ENCODE measurements at places on chromosomes 11 and 22.

- peak; percentile 10 for DNase-seq
These were observed 704.8 kb downstream of the DLG2 start for GRCh38 chr11:84922212-84922805.

GRCh38 chr22:20080445-20080775 is 369 bp downstream of the DGCR8 start:
- DNase-seq: no peak

- no peak for DNase-seq
These were observed 88.5 kb downstream of the ALX4 start for GRCh38 chr11:44221456-44221855.

DNA sequence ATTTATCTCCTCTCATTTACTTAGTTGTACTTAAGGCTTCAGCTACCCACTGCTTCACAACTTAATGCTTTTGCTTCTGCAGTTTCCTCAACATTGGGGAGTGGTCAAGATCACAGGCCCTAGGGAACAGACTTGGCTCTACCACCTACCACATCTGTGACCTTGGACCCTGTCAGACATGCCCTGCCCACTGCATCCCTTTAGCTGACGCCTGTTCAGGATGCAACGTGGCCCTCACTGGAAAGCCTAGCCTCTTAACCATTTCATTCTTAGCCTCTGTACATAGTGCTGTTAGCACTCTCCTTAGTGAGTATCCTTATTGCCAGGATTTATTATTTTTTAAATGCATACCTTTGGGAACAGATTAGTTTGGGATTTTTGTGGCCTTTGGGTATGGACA is 34.4 kb downstream of the TNRC6B start:
- no peak for DNase-seq

DNA sequence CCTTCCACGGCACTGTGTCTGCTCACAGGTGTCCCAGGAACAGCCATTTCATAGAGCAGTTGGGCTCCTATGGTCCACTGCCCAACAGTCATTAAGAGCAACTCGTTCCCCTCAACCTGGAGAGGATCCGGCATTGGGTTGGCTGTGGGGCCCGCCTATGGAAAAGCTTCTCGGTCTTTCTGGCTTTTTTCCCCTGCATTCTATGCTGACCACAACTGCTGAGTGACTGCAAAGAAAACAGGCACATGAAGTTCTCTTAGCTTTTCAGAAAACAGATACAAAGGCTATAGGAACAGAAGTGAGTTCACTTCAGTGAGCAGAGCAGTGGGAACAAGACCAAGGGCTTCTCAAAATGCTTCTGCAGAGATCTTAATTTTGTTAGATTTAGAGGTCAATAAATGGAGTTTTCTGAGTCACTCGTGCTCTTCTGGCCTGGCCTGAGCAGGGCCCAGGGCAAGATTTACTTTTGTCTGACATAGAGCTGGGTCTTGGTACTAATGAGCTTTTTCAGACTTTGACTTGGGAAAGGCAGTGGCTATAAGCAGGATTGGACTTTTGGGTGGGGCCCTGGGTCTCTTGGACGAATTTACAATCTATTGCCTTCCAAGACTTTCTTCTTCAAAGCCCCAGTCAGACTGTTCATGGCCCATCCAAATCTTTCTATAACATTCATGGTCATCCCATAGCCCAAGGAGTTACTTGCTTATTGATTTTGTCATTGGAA is 13.6 kb upstream of the APOL5 start:
- DNase-seq: no peak

Data from ELF-1 (cell line).